ENCODE measurements at places on chromosomes 6 and 20.

GRCh38 chr20:4858000-4858399, 136.3 kb downstream of the PRND start:
- DNase-seq: no peak

- DNase-seq: no peak
Measured at GRCh38 chr6:43766500-43766853, 3.5 kb upstream of the VEGFA start.

DNA sequence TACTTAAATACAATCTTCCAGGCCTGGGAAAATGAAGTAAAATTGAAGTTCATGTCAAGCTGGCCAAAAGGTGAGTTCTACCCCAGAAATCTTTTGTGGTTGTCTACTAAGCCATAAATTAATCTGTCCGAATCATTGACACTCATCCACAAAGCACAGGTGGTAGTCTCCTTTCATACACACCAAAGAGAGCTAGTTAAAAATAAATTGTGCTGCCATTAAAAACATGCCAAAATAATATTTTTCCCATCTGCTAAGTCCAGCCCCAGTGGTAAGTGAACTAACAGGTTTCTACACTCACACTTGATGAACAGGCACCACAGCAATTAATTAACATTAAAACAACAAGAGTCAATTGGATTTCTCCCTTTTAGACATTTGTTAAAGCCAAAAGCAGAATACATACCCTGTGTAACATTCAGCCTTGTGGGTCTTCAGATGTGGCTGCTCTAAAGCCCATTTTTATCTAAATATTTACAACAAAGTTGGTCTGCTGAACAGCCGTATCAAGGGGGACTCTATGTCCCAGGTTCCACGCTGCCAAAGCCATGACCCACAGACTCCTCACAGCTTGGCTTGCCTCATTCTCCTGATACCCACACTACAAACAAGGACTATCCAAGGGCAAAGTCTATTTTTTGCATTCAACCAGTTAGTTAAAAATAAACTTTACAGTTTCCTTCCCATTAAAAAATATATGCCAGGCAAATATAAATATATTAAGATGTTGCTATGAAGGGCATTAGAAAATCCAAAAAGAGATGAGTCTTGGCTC, 490.4 kb downstream of the BMP2 start:
- no peak for DNase-seq

- DNase-seq: no peak
Measured at GRCh38 chr6:158688860-158689259, 39.0 kb downstream of the SYTL3 start.

DNA sequence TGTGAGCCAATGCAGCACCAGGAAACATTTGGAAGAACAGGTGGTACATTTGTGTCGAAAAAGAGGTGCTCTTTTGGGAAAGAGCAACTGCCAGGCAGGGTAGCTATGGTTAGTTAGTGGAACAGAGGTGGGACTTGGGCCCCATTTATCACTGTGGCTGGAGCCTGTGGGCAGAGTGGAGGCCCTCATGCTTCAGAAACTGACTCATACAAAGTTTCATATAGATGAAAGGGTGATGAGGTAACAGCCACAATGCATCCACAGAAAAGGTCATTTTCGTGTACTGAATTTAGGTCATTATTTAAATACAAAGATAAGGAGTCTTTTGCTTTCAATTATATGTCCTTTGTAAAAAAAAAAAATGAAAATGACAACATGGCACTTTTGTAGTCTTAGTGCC, 76.4 kb upstream of the HS3ST5 start:
- no peak for DNase-seq

GRCh38 chr6:105196076-105196475, 16.3 kb upstream of the POPDC3 start:
- DNase-seq: no peak

- no peak for DNase-seq
Measured at GRCh38 chr6:166600931-166601330, 14.5 kb upstream of the RAMACL start.
